ELF-1 (cell line): ENCODE measurements at places on chromosomes 2 and 18.
A peak's percentile ranks its signal among the peaks of the same experiment; 100 is the strongest.

DNA sequence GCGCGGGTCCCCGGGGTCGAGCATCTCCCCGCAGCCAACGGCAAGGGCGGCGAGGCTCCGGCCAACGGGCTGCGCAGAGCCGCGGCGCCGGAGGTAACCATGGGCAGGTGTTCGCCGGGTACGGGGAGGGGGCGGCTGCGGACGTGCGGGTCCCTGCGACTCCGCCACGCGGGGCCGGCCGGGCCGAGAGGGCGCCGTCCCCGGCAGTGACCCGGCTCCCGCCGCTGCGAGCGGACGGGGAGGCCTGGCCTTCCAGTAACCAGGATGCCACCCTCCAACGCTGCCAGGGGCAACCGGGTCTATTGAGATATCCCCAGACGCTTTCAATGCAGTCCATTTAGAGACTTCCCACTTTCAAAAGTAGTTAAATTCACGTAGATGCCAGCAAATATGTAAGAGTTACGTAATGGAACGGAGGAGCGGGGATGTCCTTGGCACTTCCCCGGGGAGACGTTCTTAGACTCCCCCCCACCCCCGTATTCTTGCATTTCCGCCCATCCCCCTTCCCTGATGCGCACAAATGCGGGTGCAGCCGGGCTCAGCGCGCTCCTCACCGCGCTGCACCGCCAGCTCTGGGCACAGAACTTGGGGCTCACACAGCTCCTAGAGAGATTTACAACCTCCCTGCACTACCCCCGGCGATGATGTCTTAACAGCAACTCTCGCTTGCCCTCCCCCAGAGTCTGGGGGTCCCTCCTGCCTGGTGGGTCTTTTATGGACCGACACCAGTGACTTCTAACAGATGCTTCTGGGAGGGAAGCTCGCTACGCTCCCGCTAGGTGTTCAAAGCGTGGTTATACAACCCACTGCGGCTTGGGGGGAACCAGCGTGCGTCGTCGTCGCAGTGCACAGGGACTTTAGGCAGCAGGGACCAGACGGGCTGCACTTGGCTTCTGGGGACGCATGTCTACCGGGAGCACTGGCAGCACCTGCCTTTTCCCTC lies 657 bp downstream of the SGPP2 start:
- DNase-seq, result peak; percentile 15

DNA sequence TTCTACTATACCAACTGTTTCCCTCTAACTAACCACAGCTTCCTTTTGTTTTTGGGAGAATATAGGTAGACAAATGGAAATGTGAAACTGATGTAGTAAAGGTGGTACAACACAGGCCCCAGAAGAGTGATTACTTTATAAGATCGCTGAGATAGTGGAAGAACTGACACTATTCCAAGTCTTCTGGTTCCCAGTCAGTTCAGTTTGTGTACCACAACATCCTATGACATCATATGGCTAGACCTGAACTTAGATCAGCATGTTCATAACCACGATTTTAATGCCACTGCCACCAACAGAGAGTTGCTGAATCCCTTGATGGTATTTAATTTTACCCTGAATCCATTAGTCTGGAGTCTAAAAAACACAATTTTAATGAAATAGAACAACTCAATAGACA lies 328.9 kb downstream of the GPD2 start:
- DNase-seq, result no peak

GRCh38 chr2:120991441-120991840 lies 255.8 kb downstream of the GLI2 start:
- no peak for DNase-seq

DNA sequence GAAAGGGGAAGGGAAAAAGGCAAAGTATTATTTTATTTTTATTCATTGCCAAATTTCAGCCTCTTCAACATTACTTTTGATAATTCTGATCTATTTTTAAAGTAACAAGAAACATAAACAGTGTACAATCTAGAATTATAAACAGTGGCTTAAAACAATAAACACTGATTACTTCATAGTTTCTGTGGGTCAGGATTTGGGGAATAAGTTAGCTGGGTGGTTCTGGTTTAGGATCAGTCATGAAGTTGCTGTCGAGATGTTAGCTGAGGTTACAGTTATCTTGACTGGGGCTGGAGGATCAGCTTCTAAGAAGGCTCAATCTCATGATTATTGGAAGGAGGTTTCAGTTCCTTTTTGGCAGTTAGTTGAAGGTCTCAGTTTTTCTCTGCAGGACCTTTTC lies 109.2 kb downstream of the SCN2A start:
- no peak for DNase-seq

DNA sequence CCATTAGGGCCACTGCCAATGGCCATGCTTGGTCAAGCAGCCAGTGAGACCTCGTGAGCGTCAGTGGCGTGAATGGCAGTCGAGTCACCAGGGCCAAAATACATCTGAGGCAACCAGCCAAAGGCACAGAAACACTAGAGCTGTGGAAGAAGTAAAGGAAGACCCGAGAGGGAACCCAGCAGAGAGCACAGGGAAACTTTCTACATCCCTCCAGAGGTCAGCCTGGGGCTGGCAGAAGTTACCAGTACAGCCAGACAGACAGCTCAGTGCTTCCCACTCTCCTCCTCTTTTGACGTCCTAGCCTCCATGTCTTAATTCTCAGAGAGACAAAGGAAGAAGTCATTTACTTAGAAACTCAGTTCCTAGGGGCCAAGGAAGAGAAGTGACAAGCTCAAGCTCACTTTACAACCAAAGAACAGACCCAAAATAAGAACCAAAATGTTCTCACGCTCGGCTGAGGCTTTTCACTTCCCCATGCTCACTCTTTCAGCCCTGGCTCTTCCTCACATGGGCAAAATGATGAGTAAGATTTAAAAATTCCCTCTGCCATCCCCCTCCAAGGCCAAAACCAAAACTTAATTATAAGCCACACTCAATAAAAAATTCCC lies 8.7 kb downstream of the CYRIA start:
- DNase-seq, result no peak
